Stimulated activated CD4-positive, alpha-beta T cell treated with anti-CD3 and anti-CD28 coated beads, Interleukin-12 subunit alpha, Interleukin-12 subunit beta, amount 100 ng/mL, for 24 hours (primary cell): ENCODE measurements at places on chromosomes 12 and 14.

DNA sequence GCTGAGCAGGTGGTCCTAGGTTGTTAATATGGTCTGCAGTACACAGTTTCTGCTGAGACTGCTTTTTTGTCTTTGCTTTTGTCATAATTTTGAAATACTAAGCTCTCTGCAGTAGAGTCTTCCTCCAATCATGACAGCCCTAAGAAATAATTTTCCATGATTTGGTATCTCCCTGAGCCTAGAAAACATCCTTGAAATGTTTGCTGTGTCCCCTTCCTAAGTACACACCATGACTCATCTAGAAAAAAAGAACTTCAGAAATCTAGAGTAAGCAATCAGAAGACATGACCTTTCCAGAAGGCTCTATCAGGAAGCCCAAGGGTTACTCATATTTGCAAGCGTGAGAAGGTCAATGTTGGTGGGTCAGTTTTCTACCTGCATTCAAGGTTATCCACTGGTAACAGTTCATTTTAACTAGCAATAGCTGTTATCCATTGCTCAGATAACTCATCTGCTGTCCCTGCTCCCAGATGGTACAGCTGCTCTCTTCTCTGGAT is 16.4 kb downstream of the DAD1 start:
- no peak for DNase-seq

GRCh38 chr14:62673014-62673755 is 372.1 kb downstream of the KCNH5 start:
- DNase-seq: no peak

GRCh38 chr14:105499256-105500035 is 8.4 kb downstream of the TEDC1 start:
- DNase-seq: no peak

DNA sequence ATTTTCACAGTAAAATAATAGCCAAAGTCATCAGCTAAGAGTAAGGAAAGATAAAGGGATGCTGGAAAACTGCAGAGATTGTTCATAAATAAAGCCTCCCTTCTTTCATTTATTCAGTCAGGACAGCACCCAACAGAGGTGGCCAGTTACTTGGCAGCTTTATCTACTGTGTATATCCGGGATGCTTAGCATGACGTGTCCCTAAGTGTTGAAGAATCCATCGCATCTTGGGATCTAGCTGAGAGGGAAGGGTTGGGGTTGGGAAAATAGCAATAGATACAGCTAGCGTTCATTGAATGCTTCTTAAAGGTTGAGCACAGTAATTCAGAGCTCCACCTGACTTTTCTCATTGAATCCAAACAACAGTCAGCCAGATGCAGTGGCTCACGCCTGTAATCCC is 5.6 kb upstream of the ERBB3 start:
- DNase-seq: no peak

GRCh38 chr14:59428581-59429012 is 36.6 kb downstream of the GPR135 start:
- no peak for DNase-seq

- DNase-seq: no peak
Measured at GRCh38 chr12:70854138-70854537, 66.4 kb downstream of the PTPRR start.

- DNase-seq: no peak
Measured at GRCh38 chr14:78469947-78470346, 299.8 kb downstream of the NRXN3 start.
